Ammon's horn (tissue), 1 donor: ENCODE measurements at places on chromosomes 5 and 9.

DNA sequence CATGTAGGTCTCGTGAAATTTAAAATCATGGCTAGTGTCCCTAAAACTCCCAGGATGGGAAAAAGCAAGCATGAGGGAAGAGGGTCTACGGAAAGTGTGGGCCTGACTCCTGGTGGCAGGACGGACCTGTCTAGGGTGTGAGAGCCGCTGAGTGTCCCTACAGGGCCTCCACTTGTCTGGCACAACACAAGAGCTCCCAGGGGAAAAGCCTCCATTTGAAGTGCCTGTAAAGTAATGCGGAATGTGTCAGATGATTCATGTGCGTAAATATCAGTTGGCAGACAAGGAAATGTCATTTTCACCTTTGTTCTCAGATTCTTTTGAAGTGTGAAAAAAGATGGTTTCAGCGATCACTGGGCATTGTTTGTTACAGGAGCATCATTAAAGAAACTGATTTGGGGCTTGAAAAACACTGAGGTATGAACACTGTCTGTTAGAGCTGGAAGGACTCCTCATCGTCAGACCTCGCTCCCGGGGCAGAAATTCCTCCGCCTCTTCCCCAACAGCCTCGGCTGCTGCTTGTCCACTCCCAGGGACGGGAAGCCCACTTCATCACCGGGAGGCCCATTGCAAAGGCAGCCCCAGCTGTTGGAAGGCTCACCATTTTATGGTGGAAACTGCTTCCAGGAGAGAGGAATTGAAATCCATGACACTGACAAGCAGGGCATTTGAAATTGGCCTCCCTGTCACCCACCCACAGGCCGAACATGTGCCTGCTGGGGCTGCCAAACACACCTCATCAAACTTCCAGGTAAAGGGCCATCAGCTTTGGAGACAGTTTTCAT is 240.8 kb downstream of the FSTL4 start:
- no peak for DNase-seq

DNA sequence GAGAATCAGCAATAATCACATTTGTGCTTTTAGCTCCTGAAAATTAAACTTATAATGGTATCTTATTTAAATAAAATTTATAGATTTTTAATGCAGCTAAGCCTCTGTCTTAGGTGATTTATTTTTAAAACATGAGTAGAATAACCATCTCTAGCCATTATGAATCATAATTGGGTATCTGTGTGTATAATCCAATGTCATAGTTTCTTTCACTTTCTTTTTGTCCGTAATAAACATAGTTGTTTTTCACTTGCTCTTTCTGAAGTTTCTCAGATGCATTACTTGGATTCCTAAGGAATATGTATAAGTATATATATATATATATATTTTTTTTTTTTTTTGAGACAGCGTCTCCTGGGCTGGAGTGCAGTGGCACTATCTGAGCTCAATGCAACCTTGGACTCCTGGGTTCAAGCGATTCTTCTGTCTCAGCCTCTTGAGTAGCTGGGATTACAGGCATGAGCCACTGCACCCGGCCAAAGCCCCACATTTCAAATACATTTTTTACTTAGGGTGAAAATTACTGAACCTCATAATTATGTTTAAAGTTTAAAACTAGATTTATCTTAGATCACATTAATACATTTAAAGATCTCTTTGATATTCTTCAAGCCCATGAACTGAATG is 377.1 kb downstream of the PRDM9 start:
- no peak for DNase-seq

DNA sequence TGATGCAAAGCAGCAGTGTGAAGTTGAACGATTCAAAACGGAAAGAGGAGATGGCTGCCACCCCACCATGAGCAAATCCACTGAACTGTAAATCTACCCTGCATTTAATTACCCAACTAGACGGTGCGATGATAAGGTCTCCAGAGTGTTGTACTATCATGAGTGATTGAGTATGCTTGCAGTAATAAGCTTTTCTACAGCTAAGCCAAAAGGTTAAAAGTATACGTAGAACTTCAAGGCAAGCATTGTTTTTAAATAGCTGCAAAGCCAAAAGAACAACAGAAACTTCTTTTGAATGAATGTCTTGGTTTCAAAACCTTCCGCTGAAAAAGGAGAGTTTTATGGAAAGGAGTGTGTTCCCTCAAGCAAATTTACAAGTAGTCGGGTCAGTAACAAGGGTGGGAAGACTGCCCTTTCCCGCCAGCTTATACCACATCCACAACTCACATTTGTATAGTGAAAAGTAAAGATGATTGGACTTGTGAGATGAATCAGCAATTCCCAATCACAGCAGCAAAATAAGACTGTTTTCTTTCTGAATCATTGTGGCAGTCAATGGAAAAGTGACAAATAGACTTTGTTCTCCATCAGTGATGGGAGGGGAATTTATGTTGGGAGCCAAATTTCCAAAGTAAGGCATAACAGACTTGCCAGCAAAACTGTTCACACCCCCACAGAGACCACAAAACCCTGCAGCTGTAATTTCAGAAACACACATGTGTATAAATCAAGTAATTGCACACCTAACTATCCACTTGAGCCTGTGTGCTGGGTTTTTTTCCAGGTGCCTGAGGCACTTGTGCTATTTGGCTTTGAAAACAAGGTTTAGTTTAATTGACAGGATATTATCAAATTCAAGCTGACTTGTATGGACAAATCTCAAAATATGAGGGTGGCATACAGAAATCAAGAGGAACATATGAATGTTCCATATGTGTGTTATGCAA is 407.7 kb upstream of the GRAMD2B start:
- DNase-seq, result peak; percentile 56

DNA sequence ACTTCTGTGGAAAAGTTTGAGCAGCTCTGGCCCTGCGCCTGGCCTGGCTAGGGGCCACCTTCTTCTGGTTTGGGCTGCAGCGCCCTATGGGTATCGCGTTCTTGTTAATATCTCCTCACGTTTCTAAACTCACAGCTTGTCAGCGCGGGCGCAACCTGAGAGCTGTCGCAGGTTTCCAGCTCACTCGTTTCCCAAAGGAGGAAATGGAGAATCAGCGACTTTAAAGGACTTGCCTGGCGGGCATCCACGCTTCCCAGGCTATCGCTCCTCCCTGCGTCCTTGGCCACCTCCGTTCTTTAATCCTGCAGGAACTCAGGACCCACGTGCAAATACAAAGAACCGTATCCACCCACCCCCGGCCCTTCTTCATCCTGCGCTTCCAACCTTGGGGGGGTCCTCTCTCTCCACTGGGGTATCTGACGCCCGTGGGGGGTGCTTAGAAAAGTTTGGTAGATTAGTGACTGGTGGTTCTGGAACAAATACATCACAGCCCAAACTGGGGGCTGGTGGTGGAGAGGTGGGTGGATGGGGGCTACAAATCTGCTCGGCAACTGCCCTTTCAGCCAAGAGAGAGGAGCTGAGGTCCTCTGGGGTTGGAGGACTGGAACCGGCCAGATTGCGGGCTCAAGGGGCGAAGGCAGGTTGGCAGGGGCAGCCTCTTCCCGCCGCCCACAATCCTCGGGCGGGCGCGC is 578 bp upstream of the PSAT1 start:
- peak; percentile 56 for DNase-seq

DNA sequence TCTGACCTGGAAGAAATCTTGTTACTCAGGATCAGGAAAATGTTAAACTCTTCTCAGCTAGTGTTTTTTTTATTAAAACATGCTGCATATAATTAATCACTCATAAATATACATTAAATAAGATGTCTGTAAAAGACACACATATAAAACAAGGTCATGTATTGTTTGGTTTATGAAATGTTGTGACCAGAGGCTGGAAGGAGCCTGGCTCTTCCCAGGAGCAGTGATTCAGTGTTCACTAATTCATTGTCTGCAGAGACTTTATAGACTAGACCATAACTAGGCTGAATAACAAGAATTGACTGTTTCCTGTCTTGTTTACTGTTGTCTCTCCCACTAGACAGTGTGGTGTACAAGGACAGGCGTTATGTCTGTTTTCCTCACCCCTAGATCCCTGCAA is 49.1 kb upstream of the ANKRD55 start:
- no peak for DNase-seq

DNA sequence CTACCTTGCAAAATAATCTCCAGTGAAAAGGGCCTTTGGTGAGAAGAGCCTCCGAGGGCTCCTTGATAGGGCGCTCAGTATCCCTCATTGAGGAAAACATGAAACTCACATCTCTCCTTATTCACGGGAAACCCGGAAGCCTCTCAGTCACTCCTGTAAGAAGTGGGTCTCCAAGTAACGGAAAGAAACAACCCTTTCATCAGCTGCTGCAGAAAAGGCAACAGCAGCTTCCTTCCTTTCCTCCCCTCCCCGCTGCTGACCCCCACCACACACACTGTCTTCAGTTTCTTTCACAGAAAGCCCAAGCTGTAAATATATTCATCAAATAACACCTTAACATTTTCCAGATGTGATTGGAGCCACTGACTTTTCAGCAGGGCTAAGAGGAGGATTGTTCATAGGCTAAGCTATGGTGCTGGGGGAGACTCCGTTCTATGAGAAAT is 81.4 kb downstream of the C9orf152 start:
- DNase-seq, result no peak

DNA sequence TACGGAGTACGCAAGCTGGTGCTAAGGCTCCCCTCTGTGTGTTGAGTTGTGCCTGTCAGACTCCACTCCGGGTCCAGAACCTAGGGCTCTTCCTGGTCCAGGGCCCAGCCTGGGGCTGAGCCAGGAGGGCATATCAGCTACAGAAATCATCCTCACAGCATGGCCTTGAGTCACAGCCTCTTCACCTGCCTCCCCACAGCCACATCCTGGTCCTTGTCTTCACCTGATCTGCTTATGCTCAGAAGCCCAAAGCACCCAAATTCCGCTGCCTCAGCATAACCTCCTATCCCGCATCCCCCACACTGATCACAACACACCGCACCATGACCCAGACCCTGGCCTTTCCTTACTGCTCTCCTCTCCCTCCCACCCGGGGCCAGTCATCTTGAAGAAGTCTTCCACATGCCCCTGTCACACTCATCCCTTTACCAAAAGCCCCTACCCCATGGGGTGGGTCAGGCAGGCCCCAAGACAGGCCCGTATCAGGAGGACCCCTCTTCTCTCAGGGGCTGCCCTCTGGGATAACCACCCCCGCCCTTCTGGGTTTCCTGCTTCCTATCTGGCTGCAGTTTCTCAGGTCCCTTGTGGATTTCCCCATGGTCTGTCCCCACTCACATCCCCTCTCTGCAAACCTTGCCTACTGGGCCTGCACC is 1.3 kb upstream of the IL3 start:
- DNase-seq, result no peak

DNA sequence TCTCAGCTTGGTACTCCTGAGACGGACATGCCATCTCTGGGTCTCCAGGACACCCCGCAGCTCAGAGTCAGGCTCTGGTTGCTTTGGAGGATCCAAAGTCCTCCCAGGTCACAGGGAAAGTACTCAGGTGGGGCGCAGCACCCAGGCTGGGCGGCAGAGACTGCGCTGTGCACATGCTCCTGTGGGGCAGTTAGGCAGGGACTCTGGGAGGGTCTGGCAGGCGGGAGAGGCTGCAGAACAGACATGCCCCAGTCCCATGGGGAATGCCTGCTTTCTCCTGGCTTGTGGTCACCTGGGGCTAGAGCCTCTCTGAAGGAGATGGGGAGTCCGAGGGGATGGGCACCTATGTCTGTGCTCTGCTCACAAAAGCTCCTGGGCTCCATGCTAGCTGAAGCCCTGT is 45.3 kb upstream of the ITGA2 start:
- no peak for DNase-seq

DNA sequence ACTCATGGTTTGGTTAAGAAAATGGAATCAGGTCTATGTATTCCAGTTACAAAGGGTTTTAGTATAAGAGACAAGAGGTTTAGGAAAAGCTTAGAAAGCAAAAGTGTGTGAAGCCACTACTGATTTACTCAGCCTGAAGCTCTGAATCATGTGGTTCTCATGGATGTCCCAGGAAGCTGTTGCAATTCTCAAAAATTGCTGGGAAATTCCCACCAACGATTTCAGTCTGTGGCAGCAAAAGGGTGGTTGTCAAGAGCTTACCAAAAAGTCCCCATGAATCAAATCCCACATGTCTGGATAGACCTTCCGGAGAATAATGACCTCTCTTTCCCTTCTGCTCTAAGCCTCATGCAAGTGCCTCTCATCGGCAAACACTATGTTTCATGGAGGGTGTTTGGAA is 929.9 kb downstream of the TLE4 start:
- DNase-seq, result no peak

GRCh38 chr9:130445268-130445983 is 665 bp downstream of the ASS1 start:
- DNase-seq, result no peak

DNA sequence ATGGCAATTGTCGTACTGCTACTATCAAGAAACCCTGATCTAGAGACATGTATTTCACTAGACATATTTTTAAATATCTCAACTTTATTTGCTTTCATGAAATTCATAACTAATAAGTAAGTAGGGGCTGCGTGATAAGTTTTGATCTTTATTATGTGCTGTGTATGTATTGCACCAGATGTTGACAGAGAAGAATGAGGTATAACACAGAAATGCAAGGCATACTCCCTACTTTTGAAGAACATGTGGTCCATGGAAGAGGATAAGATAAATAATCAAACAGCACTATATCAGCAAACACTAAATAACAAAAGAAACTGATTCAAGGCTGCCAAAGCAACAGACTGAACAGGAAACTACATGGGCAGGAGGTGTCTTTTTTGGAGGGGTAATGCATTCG is 60.9 kb downstream of the FREM1 start:
- DNase-seq, result no peak

- no peak for DNase-seq
Measured at GRCh38 chr9:78685471-78685870, 388.5 kb downstream of the PSAT1 start.

DNA sequence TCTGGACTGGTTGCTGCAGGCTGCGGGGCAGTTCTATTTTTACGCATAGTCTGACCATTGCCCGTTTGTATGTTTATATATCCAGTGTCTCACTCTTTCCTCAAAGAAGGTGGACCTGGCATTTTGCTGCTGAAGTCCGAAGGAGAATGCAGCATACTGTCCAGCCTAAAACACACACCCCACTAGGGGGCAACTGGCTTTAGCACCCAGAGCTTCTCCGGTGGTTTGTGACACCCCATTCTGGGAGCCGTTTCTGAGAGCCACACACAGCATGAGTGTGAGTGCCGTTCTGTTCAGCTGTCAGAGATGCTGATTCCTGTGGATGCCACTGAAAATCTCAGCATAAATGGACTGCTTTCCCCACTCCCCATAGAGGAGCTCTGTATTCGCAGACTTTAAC is 290.5 kb upstream of the TAS2R1 start:
- no peak for DNase-seq

GRCh38 chr9:111298731-111299598 is 31.1 kb downstream of the OR2K2 start:
- DNase-seq, result peak; percentile 83

GRCh38 chr9:68895741-68896478 is 118.0 kb downstream of the PRKACG start:
- no peak for DNase-seq

- DNase-seq, result no peak
Measured at GRCh38 chr5:154757814-154758406, 2.7 kb downstream of the LARP1 start.

- no peak for DNase-seq
Measured at GRCh38 chr5:33964132-33964700, 20.3 kb downstream of the SLC45A2 start.

DNA sequence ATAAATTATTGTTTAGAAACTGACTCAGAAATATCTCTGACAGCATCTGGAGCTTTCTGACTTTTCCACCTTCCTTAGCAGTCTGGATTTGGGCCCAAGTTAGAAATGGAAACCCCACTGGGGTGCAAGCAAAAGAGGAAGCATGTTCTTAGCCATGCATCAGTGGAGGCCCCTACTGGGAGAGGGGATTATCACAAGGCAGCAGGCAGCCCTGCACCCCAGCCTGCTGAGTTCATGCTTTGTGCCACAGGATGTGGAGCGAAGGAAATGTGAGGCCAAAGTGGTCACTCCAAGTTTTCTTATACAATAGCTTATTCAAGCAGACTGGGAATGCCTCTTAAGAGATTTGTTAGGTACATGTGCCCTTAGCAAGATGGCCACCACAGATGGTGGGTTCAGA is 146.5 kb upstream of the TLX3 start:
- DNase-seq, result no peak
